Activated CD8-positive, alpha-beta memory T cell treated with anti-CD3 and anti-CD28 coated beads for 24 hours (primary cell): ENCODE measurements at places on chromosomes 4 and X.

GRCh38 chr4:151670843-151671242, 90.0 kb downstream of the GATB start:
- no peak for DNase-seq

DNA sequence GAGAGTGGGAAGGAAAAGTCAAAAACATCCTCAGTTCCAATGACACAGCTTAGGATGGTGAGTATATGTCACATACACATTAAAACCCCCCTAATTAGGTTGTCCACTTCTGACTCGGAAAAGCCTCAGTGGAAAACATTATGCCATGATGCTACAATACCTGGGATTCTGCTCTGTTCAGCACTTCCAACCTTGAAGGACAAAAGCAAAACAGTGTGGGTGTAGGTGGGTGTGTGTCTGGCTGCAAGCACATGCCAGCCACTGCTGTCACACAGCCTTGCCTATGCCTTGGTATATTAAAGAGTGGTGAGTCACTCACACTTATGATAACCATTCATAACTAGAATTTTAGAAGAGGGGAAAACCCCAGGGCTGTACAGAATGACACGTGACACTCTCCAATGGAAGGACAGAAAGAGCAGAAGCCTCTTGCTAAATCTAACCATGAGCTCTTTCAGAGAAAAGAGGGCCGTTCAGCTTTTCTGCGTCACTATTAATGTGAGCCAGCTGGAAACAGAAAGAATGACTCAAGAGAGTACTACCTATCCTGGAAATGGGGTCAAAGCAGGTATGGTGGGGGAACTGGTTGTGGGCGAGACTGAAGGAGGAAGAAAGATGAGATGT, 159.6 kb downstream of the TET2 start:
- DNase-seq: peak; percentile 75

DNA sequence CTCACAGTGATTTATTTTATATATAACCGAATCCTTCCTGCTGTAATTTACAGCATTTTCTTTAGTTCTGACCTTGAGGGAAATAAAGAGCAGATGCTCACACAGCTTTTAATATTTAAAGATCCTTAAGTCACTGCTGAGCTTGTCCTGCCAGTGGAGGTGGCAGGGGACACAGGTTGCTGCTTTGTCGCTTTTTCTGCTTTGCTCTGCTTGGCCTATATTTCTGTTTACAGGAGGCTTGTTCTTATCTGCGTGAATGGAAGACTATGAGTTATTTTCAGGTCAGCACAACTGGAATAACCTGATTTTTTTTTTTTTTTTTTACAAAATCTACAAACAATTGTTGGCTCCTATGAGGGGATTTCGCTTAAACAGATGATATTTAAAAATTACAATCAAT, 2.3 kb downstream of the TXK start:
- DNase-seq: no peak

- peak; percentile 78 for DNase-seq
These were observed 19.7 kb upstream of the PRPS2 start for GRCh38 chrX:12771445-12772069.

DNA sequence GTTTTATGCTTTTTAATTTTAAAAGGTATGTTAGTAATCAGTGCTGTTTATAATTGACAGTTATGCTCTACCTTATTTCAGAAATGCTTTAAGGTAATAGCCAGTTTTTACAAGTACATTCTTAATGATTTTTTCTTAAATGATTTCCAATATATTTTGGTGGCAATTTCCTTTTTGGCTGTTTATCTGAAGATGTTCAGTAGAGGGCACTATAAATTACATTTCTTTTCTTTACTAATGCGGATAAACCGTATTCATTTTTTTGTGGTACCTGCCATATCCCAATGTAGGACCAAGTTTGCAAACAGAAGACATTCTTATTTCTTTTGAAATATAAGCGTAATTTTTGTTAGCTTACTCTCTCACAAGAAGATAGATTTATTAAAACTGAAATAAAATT, 65.4 kb downstream of the CCKAR start:
- DNase-seq: no peak

DNA sequence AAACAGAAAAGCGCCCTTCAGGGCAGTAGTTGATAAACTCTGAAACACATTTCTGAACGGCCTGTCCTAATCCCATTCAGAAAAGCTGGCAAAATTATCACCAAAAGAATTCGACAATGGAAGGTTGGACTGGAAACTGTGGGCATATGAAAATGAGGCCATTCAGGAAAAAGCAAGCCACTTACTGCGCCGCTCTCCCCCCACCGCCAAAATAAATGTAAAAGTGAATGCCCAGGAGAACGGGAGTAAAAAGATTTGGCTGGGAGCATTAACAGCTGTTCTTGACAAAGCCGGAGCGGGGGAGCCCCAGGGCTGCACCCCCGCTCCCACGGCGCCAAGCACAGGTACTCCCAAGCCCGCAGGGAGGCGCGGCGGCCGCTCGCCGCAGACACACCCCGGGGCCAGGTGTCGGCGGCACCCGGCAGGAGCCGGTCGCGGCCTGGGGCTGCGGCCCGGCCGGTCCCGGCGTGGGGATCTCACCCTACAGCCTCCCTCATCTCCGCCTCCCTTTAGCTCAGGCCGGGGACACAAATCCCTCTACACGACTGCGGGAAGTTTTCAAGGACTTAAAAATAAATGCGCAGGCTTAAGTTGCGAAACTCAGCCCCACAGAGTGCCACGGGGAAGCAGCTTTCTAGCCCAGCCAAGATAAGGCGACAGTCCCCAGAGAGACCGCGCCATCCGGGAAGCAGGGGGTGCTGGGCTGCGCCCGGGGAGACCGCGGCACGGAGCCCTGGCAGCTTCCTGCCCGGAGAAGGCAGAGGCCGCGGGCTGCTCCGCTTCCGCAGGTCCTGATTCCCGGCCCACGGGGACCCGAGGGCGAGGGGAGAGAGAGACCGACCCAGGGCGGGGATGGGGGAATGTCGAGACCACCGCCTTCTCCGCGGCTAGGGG, 593 bp downstream of the SH3RF1 start:
- peak; percentile 71 for DNase-seq

DNA sequence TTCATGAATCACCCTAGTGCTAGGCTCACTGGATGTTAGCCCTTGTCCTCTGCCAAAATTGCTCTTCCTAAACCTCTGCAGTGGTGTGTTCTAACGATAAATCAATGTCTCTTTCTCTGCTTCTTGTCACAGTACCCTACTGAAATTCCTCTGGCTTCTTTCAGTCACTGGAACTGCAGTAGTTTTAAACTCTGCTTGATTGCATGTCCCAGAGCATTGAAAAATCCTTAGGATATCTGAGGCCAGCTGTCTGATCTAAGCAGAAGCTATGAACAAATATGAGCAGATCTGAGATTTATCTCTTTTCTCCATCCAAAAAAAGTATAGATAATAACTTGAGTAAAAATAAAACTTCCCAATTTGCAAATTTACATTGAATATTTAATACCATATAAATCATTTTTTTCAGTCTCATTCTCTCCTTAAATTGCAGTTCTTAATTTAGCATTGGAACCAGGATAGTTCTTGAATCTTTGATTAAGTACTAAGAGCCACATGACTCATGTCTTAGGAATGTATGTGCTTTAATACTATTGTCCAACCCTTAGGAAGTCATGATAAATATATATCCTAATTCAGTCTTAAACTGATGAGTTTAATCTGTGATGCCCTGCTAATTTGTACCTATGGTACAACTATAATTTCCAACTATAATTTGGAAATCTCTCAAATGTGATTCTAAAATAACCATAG, 169.7 kb downstream of the PDHA2 start:
- DNase-seq: no peak

DNA sequence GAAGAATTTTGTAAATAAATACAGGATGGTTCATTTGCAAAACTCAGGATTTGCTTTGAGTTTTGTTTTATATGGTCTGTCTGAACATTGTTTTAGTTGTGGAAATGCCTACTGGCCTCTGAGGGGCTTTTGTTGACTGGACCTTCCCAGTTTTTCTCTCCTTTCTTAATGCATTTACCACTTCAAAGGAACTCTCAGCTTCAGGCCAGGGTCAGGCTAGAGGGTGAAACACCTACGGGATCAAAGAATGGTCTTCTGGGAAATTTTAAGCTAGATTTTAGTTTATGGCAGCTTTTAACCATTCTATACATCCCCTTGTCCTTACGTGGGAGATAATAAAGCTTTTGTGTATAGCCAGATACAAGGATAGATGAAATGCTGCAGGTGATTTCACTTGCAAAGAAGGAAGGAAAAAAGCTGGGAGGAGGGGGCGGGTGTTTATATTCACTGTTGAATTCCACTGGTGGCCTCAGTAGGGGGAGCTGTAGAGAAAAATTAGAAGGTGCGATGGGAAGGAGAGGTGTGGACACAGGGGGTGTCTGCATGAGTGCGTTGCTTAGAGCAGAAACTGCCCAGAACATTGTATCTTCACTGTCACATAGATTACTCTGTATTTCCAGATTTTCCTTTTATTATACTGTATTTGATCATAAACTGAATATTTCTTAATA, 151.8 kb downstream of the TSPAN5 start:
- no peak for DNase-seq

DNA sequence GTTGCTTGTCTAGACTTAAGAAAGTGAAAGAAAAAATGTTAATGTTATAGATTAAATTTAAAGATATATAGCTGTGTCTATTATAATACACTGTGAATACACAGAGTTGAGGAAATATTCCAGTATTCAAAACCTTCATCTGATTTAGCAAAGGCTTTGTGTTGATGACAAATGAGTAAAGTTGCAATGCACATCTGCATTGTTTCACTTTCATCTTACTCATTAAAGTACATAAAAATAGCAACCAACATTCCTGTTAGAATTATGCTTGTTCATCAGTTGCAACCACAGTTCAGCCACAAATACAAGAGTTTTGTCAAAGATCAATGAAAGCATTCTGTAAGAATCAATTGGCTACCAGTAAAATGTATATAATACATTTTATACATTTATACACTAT, 346.4 kb upstream of the SLC7A11 start:
- DNase-seq: no peak

DNA sequence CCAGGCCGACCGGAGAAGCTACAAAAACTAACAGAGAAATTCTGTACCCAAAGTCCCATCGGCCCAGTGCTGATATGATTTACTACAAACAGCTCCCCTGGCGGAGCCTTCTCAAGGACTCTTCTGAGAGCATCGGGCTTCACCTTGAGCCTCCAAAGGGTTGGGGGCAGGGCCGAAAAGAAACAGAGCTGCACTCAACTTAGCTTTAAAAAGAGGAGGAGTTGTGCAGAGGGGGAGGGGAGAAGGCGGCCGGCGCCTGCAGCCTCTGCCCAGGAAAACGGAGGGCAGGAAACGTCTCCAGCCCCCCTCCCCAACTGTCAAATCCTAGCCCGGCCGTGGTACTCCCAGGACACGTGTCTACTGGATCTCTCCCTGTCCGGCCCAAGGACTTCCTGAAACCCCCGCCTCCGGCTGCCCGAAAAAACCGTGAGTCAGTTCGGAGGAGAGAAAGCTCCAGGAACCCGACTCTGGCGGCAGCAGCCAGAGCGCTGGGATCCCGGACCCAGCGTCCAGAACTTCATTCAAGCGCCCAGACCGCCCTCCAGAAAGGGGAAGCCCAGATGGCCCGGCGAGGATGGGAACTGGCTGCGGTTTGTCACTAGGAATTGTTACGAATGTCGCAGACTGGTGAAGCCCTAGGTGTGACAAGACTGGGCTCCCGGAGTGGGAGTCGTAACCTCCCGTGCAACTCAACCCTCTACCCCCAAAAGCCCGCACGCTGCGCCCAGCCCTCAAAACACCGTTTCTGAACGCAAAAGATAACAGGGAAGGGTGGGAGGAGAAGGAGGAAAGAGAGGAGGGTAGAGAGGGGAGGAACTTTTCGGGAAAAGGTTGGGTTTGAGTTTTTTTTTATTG, 973 bp downstream of the ADAMTS3 start:
- DNase-seq: no peak

DNA sequence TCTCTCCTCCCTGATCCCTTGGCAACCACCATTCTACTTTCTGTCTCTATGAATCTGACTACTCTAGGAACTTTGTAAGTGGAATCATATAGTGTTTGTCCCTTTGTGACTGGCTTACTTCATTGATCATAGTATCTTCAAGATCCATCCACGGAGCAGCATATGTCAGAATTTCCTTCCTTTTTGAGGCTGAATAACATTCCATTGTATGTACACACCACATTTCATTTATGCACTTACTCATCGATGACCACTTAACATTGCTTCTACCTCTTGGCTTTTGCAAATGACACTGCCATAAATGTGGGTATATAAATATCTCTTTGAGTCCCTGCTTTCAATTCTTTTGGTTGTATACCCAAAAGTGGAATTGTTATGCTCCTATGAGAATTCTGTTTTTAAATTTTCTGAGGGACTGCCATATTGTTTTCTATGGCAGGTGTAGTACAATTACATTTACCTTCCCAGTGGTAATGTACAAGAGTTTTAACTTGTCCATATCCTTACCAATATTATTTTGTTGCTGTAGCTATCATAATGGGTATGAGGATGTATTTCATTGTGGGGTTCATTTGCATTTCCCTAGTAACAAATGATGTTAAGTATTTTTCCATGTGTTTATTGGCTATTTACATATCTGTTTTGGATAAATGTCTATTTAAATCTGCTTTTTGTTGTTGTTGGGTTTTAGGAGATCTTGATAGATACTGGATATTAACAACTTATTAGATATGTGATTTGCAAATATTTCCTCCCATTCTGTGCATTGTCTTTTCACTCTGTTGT, 466.1 kb downstream of the C4orf33 start:
- DNase-seq: no peak

- no peak for DNase-seq
These were observed 100.0 kb downstream of the SHISA3 start for GRCh38 chr4:42497142-42497910.

- no peak for DNase-seq
These were observed 207.9 kb upstream of the FAM241A start for GRCh38 chr4:111937368-111937767.

GRCh38 chrX:48720577-48721250, 24.2 kb downstream of the SUV39H1 start:
- no peak for DNase-seq

DNA sequence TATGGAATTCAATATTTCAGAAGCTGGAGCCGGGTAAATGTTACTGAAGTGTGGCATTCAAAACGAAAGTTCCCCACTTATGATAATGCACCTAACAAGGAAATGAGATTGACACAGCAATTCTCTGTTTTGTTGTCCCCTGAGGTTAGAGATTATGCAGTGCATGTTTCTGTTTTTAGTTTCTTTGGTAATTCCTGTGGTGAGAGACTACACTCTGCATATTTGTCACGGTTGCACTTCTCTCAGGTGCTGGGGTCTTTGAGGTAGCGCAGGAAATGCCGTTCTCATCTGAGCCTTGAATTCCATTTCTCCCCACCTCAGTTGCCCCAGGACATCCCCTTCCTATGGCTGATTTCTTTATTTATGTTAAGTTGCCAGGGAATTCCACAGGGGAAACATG, 15.3 kb upstream of the BEND4 start:
- DNase-seq: no peak
